ENCODE measurements at places on chromosomes 5 and 9.

DNA sequence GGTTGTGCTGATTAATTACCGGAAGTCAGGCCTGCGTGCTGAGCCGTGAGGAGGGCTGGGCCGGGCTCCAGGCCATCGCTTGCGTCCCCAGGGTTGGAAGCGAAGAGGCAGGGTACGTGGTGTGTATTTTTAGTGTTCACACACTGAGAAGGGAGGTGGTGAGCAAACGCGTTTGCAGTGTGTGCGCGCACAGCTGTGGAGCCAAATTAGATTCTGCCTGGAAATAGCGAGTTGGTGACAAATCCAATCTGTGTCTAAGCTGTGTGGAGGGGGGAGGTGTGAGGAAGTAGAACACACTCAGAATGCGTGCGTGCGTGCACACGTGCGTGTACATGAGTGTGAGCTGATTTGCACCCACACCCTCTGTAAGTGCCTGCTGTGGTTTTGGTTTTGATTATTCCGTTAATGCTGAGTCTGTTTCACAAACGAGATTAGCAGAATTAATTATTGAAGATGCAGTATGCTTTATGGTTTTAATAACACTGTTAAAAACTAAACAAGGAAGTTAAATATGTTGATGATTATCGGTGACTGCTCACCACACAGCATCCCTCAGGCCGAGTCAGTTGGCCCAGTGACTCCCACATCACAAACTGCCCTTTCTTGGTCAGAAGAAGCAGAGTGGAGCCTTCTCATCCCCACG is 111.8 kb upstream of the FCN2 start:
- DNase-seq = no peak

DNA sequence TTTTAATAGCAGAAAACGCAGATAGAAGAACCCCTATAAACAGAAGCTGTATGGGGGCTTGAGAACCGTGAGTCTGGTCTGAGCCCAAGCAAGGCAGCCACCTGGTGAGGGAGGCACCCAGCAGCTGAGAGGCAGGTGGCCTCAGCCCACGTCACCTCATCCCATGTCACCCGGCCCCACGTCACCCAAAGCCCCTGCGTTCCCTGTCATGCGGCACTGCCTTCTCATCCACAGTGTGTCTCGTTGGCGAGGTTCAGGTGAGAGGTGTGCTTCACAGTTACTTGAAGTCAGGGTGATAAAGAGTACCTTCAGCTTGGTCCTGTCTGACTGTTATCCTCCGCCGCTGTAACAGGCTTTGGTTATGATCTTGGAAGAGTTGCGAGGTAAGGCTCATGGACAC is 80.6 kb upstream of the IRX4 start:
- DNase-seq = no peak

GRCh38 chr9:20476912-20477521 is 145.3 kb downstream of the MLLT3 start:
- DNase-seq = no peak

DNA sequence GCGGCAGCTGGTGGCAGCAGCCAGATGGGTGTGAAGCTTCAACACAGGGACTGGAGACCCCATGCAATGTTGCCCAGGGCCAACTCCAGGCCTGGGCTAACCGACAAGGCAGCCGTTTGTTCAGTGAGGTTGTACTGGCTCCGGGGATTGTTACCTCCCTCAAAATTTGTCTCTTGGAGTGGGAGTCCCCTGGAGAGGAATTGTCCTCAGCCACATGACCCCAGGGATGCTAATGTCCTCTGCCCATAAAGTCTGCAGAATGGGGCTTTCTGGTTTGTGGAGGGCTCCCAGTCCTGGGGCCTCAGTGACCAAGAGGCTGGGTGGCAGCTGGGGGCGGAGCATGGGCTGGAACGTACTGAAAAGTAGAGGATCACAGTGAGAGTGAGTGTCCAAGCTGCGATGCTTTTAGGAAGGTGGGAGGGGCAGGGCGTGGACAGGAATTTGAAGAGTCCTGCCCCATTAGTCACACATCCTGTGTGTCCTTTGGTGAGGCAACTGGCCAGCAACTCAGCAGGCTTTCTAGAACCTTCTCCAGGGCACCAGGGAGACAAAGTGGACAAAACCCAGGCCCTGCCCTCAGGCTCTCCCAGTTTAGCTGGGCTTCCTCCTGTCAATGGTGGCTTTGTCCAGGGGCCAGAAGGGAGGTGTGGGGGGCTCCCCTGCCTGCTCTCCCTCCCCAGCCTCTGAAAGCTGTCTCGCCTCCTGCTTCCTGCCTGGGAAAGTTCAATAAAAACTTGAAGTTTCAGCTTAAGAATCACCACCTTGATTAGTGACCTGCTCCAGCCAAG is 114.0 kb downstream of the NSG2 start:
- DNase-seq = peak; percentile 78

DNA sequence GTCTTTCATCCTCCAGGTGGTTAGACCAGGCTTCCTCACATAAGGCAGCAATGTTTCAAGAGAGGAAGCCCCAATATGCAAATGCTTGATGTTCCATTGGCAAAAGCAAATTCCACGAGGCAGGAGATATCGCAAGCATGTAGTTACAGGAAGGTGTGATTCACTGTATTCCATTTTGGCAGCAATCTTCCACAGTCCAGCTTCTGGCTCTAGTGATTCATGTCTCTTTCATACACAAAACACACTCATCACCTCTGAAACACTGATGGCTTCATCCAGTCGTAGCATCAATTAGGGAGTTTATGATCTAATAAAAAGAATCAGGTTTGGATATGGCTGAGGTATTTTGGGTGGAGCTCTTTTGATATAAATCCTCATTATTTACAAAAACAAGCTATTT is 552.2 kb upstream of the RIOK2 start:
- DNase-seq = no peak

DNA sequence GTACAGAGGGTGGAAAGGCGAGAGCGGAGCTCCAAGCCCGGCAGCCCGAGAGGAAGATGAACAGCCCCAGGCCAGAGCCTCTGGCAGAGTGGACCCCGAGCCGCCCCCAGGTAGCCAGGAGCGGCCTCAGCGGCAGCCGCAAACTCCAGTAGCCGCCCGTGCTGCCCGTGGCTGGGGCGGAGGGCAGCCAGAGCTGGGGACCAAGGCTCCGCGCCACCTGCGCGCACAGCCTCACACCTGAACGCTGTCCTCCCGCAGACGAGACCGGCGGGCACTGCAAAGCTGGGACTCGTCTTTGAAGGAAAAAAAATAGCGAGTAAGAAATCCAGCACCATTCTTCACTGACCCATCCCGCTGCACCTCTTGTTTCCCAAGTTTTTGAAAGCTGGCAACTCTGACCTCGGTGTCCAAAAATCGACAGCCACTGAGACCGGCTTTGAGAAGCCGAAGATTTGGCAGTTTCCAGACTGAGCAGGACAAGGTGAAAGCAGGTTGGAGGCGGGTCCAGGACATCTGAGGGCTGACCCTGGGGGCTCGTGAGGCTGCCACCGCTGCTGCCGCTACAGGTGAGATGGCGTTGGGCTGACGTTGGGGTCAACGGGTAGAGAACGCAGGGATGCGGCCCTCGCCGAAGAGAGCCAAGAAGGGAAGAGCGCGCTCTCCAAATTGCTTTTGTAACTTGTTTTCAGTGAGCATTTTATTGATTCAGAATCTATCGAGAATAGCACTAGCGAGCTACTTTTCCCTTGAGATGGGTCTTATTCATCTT is at the start of gene PTGER4:
Gene PTGER4 (plus strand): TSS at position 3 of the 769 bp plus-strand sequence. CDS start 1,079 bp downstream, outside the sequence.
- DNase-seq = no peak

DNA sequence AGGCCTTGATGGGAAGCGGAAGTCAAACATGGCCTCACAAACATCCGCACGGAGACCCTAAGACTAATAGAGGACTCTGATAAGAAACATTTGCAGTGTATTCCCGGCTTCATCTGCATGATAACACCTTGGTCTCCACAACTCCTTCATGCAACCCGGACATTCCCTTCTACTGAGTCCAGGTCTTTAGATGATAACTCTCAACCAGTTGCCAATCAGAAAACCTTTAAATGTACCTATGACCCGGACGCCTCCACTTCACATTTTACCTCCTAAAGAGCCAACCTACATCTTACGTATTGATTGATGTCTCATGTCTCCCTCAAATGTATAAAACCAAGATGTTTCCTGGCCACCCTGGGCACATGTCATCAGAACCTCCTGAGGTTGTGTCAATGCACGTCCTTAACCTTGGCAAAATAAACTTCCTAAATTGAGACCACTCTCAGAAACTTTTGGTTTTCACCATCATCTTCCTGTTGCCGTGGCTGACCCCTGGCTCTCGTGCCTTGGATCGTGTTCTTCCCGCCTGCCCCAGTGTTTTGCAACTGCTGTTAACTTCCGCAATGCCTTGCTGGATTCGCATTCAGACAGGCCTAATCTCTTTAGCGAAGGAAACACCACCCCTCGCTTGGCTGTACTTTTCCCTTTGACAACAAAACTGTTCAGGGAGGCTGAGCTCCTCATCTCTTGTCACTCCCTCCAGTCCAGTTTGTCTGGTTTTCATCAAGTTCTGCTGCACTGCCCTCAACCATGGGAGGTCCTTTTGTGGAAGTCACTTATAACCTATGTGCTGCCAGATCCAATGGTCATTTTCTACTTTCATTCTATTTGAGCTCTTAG is 1.1 kb upstream of the DAP start:
- peak; percentile 41 for DNase-seq

- no peak for DNase-seq
Measured at GRCh38 chr9:102209176-102209575, 470.7 kb upstream of the GRIN3A start.

- DNase-seq = no peak
Measured at GRCh38 chr5:72290356-72291133, 29.5 kb downstream of the MRPS27 start.

- DNase-seq = no peak
Measured at GRCh38 chr5:67142816-67143215, 53.8 kb downstream of the CD180 start.

DNA sequence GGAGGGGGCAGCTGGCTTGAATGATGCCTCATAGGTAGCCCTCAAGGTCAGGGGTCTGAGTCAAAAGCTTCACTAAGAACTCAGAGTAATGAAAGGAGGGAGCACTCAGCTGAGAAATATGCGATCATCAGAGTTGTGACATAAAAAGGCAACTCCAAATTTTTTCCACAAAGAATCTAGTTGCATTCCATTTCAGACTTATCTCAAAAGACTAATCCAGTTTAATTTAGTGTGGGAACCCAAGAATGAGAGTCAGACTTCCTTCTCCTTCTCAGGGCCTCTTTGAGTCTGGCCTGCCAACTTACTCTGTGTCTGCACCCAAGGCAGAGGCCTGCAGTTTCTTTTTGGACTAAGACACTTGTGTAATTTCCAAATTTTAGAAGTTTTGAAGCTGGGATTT is 34.7 kb downstream of the GABRP start:
- no peak for DNase-seq

GRCh38 chr5:82967072-82967471 is 110.1 kb downstream of the TMEM167A start:
- DNase-seq = no peak

DNA sequence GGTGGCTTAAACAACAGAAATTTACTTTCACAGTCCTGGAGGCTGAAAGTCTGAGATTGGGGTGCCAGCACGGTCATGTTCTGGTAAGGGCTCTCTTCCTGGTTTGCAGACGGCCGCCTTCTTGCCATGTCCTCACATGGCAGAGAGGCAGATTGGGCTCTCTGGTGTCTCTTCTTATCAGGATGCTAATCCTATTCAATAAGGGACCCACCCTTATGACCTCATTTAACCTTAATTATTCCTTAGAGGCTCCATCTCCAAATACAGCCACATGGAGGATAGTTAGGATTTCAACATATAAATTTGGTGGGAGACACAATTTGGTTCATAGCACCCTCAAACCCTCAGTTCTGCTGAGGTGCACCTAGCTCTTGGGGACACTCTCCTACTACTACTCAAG is 180.4 kb downstream of the DAB2IP start:
- peak; percentile 0 for DNase-seq

DNA sequence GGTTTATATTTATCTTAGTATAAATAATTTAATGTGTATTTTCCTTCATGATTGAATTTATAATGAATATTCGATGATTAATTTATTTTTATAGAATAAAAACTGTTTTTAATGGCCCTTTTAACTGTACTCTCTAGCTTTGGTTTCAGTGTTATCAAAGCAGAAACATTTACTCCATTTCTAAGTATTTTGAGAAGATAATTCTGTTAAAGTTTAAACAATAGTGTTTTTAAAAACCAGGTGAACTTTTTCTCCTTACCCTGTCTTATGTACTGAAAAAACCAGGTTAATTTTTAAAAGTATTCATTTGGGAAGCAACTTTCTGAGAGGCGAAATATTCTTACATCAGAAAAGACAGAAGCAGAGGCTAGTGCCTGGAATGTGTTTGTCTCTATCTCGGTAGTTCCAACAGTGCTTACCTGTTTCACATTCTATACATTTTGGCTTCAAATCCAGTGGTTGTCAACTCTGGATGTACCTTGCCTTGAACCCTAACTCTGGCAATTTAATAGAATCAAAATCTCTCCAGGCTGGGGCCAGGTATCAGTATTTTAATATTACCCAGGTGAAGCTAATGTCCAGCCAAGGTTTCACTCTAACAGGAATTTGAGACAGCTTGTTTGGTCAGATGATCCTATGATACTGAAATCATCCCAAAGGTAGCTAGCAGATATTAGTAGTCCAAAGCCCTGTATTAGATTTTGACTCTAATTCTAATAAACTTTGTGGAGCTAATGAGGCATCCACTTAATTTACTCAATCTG is 434.4 kb downstream of the PDE4D start:
- DNase-seq = no peak

GRCh38 chr5:178198706-178199105 is 5.6 kb upstream of the HNRNPAB start:
- DNase-seq = no peak

GRCh38 chr5:170429014-170429413 is 39.8 kb upstream of the KCNMB1 start:
- DNase-seq = peak; percentile 40

DNA sequence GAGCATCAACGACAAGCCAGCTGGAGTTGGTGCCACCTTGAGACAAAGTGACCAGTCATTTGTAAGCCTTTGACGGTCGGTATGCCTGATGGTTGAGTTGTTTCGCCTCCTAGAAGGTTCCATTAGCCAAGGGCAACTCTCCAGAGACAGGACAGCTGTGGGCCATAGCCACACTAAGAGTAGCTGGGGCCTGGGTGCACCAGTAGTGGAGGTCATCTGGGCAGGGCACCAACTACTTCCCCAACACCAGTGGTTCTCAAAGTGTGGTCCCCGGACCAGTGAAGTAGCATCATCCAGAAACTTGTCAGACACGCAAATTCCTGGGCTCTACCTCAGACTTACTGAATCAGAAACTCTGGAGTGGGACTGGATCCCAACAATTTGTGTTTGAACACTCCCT is 217.5 kb upstream of the TAS2R1 start:
- DNase-seq = no peak

DNA sequence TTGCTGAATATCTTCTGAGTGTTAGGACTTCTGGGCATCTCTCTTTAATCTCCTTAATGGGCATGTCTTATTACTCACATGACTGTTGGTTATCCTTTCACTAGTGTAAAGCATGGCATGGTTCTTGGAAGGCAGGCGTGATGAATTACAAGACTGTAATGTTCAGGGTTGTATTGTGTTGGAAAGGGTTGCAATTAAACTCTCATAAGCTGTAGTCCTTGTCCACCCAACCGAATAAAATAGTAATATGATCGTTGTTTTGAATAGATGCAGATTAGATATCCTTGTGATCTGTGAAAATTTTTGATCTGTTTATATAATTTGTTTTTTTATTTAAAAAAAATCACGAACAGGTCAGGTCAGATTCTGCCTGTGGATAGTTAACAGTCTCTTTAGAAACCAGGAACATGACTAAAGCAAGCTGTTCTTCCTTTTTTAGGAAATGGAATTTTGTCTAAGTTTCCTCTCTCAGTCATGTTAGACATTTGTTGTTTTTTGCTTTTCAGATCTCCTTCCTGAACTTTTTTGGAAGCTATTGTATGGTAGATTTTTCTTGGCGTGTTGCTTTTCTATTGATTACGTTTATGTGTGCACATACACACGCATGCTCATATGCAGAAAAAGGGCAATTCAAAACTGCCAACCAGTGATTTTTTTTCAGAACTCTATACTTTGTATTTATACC is 121.8 kb downstream of the ARHGEF28 start:
- DNase-seq = no peak
